Nucleus accumbens (tissue), 56 donors: ENCODE measurements at places on chromosomes 4 and X.

DNA sequence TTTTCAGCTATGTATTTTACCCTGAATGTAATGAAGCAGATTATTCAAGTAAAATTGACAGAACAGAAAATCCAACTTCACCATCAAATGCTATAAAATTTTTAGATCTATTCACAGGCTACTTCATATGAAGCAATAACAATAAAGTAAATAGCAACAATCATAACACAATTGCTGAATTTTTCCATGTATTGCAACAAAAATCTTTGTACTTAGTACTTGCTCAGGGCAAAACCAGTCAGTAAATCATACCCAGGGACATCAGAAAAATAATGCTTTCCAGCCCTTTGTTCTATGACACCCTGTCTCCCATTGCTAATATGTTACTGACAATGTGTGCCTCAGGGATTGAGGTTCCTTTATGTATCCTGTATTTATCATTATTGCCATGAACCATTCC lies 15.5 kb downstream of the TNIP3 start:
- DNase-seq: no peak

DNA sequence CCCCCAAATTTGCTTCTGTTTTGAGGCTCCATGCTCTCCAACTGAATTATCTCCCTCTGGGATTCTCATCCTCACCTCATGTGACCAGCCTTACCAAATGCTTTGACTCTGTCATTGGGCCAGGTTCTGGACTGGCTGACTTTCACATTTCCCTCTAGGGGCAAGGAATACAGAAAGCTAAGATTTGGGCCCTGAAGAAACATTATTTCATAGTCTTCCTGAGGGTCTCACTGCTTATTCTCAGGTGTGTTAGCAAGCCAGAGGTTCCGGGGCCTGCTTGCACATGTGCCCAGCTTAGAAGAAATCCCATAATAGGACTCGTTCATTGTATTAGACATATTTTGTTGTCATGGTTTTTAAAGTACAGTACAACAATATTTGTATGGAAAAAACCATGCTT lies 62.6 kb upstream of the TEX13D start:
- DNase-seq: no peak

DNA sequence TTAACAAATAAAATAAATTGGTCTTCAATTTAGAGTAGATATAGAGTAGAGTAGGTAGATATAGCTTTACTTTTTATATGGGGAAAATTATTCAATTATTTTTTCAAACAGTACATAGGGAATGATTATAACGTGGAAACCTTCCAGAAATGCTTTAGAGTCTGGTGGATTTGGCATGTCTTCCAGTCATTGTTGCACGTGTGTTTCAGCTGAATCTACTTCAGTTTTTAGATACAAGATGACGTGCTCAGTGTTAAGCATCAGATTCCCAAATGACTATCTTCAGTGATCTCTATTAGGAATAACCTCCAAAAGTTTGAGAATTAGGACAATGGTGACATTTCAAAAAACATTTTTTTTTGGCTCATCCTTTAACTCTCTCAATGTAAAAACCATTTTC lies 616.9 kb downstream of the ANKRD50 start:
- no peak for DNase-seq

GRCh38 chrX:40122487-40122886 lies 24.7 kb upstream of the BCOR start:
- no peak for DNase-seq

GRCh38 chr4:125021189-125021588 lies 293.6 kb upstream of the FAT4 start:
- DNase-seq: no peak

GRCh38 chr4:189773909-189774308 lies 166.8 kb upstream of the FRG1 start:
- no peak for DNase-seq

DNA sequence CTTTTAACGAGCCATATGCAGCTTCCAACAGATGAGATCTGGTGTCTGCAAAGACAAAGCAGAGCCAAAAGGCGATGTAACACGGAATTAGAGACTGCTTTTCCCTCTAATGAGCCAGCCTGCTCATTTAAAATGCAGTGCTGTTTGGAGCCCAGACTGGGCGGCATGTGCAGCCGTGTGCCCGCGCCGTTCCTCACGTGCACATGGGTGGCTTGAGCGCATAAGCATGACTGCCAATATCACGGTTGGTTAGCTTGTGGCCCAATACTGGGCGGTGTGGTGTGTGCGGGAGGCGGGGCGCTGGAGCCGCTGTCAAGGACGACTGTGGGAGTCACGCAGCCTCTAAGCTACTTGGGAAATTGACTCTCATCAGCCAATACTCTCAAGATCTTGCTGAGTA lies 87.0 kb upstream of the SCOC start:
- no peak for DNase-seq

- DNase-seq: no peak
Observed at GRCh38 chr4:140686796-140687195, 69.4 kb downstream of the TBC1D9 start.

GRCh38 chrX:17531500-17531899 lies 156.5 kb downstream of the NHS start:
- no peak for DNase-seq
